Stimulated activated CD8-positive, alpha-beta memory T cell treated with anti-CD3 and anti-CD28 coated beads, Interleukin-4, amount 100 ng/mL, for 1 hour (primary cell): ENCODE measurements at places on chromosomes 12 and 14.

- no peak for DNase-seq
These were observed 475.4 kb downstream of the NPAS3 start for GRCh38 chr14:33414041-33414440.

- no peak for DNase-seq
These were observed 70.5 kb downstream of the TMX1 start for GRCh38 chr14:51310505-51310944.

GRCh38 chr12:48119078-48119833 is at the start of gene PFKM:
Gene PFKM (plus strand): TSS chr12:48119364. CDS start chr12:48122775, 3,411 bp downstream.
- no peak for DNase-seq

DNA sequence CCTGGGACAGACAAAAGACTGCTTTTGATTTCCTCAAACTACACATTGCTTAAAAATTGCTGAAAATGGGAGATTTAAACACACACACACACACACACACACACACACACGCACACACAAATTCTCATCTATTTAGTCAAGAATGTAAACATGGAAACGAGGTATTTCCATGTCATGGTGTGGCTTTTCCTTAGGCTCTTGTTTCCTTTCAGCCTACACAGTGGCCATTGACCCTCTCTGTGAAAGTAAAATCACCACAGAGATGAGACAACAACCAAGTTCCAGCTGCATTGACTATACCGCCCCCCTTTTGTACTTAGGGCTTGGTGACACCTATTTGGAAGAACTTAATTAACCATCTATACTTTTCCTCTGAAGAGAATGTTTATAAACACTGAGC is 41.9 kb downstream of the TTC8 start:
- no peak for DNase-seq

GRCh38 chr12:26680727-26681455 is 152.1 kb downstream of the ITPR2 start:
- no peak for DNase-seq
